ENCODE measurements at places on chromosomes 4 and X.

DNA sequence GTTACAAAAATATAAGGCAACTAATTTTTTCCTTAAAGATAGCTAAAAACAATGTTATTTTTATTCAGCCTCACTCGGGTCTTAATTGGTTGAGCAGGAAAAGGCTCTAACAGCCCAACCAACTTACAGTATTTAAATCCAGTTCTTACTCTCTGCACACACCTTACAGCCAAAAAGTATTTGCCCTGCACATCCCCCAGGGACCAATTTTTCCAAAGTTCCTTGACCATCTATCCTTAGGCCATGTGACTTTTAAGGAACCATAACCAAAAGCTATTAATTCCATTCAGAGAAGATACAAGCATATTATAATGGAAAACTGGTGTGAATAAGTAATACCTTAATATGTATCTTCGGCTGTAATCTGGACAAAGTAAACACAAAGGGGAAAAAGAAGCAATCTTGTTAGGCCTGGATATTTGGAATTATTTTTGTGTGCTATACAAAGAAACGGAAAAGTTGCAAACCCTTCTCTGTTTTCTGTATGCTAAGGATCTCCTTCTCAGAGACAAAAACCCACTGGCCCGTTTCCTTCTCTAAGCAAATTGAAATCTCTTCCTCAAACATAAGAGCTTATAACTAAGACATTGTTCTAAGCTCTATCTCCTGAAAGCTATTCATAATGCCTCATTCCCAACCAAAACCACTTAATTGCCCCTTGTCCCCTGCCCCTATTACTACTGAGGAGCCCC lies 1.0 kb upstream of the THAP9 start:
- no peak for DNase-seq

- no peak for DNase-seq
Observed at GRCh38 chrX:97556359-97556758, 672.7 kb downstream of the RPA4 start.

- no peak for DNase-seq
Observed at GRCh38 chr4:182486881-182487280, 243.7 kb downstream of the TENM3 start.

GRCh38 chr4:179307297-179308136 lies 1865.3 kb upstream of the AGA start:
- no peak for DNase-seq

DNA sequence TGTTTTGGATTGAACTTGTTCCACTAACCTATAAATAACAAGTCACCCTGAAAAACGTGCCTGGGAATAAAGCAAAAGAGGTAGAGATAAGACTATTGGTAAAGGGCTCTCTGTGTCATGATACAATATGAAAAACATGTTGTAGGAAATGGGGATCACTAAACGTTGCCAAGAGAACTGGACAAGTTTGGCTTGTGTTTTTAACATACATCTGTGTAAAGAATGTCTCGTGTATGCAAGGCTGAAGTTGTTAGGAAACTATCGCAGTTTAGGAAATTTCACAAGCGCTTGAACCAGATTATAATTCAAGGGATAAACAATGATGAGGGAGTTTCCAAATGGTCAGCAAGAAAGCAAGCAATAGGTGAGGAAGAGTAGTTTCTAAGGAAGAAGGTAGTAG lies 655.8 kb downstream of the PCDH7 start:
- no peak for DNase-seq
